ENCODE measurements at places on chromosomes 2 and 18.

DNA sequence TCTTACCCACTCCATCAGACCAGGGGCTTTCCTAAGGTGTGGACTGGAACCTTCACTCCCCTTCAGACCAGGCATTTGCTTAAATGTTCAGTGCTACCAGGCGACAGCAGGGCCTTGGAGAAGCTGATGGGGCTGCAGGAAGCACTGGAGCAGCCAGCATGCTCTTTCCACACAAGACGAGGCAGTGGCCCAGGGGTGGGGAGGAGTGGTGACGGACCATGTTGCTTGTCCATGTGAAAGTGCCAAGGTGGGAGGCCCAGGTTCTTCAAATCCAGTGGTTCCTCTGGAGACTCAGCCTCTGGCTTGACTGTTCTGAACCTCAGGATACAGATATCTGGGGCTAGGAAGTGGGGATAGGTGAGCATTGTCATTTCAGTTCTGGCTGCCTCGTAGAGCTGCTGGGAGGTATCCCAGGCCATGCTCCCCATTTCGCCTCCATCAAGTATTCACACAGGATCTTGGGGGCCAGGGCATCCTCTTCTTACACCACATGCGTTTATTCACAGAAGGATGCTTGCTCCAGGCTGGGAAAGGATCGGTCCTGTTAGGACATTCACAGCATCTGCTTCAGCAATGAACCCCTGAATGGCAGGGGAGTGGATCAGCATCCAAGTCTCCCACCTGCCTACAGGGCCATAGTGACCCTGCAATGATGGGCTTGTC is 62.2 kb downstream of the SFXN5 start:
- DNase-seq, result no peak

GRCh38 chr2:54012538-54013141 is 41.8 kb upstream of the PSME4 start:
- DNase-seq, result no peak

GRCh38 chr2:16375981-16376380 is 289.7 kb downstream of the CYRIA start:
- DNase-seq, result no peak

- DNase-seq, result no peak
These were observed 14.3 kb upstream of the PTH2R start for GRCh38 chr2:208392300-208392699.

GRCh38 chr2:136059036-136059472 is 58.9 kb downstream of the CXCR4 start:
- no peak for DNase-seq

- DNase-seq, result no peak
These were observed 89.8 kb upstream of the GRB14 start for GRCh38 chr2:164710837-164711765.

- no peak for DNase-seq
These were observed 95.0 kb upstream of the ZNF521 start for GRCh38 chr18:25446972-25447371.

DNA sequence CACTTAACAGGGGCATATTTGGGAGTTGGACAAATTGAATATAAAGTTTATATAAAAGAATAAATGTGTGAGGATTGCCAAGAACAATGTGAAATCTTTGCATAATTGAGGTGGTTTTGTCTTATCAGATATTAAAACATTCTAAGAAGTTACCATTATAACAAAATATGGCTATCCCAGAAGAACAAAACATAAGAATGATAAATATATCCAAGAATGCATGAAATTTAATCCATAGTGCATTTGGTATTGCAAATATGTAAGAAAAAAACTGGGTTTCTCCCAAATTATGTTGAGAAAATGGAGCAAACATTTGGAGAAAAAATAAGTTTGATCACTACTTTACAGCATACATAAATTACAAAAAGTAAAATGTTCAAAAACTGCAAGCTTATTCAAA is 562.4 kb downstream of the RNF144A start:
- no peak for DNase-seq

- no peak for DNase-seq
These were observed 1281.7 kb upstream of the CELF4 start for GRCh38 chr18:38847326-38847725.

GRCh38 chr2:152115952-152116351 is 17.1 kb upstream of the CACNB4 start:
- DNase-seq, result no peak

DNA sequence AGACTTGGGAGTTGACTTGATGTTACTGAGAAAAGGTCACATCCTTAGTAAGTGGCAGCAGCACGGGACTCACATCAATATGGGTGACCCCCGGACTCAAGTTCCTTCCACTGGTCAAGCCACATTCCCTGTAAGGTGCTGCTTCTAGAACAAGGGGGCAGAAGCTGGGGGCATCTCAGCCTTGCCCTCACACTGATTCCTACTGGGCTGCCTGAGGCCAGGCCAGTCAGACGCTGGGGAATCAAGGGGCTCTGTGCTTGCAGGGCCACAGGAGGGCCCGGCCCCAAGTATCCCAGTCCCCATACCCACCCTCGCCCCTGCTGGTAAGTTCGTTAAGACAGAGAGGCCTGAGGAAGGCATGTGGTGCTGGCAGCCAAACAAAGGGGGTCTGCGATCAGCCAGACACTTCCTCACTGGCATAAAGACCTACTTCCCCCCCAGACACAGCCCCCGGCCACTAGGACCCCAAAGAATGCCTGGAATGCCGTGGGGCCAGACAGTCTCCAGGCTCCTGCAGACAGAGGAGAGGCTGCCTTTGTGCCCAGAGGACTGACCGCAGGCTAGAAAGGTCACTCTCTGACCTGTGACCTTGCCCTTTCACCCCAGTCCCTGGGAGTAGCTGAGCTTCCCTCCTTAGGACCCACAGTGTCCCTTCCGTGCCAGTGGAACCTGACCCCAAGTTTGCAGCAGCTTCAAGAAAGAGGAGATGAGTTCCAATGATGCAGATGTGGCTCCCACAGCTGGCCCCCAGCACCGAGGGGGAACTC is 83.6 kb downstream of the HS1BP3 start:
- no peak for DNase-seq

GRCh38 chr18:76252880-76253279 is 242.2 kb downstream of the ZNF516 start:
- no peak for DNase-seq

DNA sequence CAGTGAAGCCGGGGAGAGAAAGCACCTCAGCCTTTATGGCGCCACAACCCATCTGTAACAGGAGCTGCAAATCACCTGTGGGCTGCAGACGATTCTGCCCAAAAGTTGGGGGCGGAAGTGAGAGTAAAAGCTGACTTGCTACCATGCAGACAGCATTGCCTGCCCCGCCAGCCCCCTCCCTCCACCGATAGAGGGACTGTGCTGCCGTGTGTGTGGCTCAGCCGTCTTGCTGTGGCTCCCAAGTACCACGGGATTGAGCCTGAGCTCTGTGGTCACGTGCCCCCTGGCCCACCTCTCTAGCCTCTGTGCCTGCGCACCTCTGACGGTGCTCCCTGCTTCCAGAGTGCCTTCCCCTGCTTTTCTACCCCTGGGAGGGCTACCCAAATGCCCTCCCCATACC is 79.6 kb downstream of the GLI2 start:
- DNase-seq, result no peak

DNA sequence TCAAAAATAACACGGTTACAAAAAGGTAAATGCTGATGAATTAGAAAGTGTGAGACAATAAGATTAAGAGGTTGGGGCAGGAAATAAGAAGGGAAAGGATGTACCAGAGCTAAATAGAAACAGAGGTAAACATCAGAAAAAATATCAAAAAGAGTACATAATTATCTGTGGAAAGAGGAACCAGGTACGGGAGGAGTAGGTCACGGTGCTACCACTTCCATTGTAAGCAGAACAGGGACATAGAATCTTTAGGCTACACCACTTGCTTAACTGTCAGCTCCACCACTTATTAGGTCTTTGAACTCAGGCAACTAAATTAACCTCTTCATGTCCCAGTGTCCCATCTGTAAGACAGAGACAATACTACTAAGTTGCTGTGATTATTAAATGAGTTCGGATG is 350.3 kb downstream of the LRATD1 start:
- DNase-seq, result no peak

GRCh38 chr2:142756430-142756829 is 121.0 kb upstream of the KYNU start:
- DNase-seq, result no peak

DNA sequence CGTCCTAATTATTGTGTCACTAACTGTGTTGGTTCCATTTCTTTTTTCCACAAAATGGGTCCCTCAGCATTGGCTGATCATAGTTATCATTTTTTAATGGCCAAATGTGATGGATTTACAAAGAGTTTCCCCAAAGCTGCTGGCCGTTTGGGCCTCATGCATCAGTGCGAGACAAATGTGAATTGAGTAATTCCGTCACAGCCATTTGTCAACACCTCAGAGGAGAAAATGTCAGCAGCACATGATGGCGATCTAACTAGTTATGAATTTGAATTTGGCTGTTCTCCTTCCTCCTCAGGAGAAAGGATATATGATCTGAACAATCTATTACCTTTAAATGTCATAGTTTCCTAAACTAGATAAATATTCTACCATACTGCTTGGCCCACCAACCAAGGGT is 54.9 kb upstream of the SP3 start:
- no peak for DNase-seq

- no peak for DNase-seq
These were observed 4.9 kb downstream of the KLHL30 start for GRCh38 chr2:238143239-238143951.

- DNase-seq, result no peak
These were observed 39.8 kb upstream of the ITPRID2 start for GRCh38 chr2:181851726-181852125.

DNA sequence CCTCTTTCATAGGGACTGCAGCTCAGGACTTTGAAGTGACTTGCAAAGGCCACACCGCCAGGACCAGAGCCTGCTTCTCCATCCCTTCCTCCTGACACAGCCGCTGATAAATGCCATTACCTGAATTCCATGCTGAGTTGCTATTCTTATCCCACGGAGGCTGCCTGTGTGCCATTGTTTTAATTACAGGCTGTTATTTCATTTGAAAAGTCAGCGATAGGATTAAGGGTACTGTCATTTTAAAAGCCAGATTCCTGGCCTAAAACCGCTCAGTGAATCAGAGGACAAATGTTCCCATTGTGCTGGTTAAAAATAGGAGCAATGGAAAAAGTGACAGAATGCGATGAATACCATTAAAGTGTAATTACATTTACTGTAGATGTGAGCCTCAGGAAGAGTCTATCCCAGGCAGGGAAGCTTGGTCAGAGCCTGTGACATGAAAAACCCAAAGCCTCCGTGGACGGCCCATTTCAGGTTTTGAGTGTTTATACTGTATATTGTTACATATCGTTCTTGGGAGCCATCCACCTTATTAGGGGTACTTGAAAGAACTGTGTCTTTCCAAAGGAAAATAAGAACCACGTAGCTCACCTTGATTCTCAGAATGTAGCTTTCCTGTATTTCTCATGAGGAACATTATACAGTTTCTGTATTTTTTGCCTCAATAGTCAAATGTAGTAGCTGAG is 41.3 kb downstream of the PDCL3 start:
- DNase-seq, result no peak

GRCh38 chr2:226845386-226846116 is 9.7 kb downstream of the RHBDD1 start:
- DNase-seq, result no peak

DNA sequence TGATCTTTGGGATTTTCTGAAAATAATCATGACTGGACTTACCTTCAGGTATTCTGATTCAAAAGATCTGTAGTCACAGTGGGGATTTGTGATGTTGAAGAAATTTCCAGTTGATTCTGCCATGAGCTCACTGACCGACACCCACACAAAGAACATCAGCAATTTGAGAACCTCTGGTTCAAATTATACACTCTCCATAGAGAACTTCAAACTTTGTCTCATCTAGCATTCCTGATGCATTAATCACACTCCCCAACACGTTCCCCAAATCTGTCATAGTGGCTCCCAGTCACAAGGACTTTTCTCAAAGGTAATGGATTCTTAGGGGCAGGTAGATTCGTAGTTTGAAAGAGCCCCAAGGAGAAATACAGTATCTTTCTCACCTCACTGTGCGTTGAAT is 584.3 kb downstream of the FBXO15 start:
- no peak for DNase-seq

GRCh38 chr18:25350489-25351251 is 1.3 kb downstream of the ZNF521 start:
- no peak for DNase-seq

- no peak for DNase-seq
These were observed 87.3 kb upstream of the RMDN2 start for GRCh38 chr2:37837628-37838328.

GRCh38 chr2:611519-611918 is 65.7 kb downstream of the TMEM18 start:
- no peak for DNase-seq

DNA sequence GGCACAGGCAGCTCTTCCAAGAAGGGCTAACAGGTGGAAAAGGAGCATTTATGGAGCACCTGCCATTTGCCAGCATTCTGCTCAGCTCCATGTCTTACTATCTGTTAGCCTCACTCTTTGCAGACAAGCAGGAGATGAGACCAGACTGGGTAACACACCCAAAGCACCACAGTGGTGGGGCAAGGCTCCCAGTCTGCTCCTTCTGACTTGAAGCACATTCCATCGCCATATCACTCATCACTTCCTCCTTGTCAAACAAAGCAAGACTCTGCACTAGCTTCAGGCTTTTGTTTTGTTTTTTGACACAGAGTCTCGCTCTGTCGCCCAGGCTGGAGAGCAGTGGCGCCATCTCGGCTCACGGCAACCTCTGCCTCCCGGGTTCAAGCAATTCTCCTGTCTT is 182.8 kb downstream of the MGAT5 start:
- DNase-seq, result no peak

DNA sequence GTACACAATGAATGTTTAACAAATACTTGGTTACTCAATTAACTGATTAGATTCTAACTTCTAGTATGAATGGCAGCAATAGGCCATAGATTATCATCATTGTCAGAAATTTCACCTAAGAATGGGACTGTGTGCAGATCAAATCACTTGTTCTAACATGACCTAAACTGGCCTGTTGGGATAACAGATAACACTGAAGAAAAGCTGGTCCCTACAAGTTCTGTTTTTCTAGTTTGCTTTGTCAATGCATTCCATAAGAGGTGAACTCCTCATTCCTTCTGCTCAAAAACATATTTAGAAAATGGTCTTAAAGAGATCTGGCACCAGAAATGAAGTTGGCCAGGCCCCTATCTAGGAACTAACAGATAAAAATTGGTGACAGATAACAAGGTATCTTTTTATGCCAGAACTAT is 175.4 kb downstream of the THADA start:
- no peak for DNase-seq

GRCh38 chr2:237141571-237142051 is 55.9 kb downstream of the COPS8 start:
- DNase-seq, result no peak

- DNase-seq, result no peak
These were observed 359.2 kb downstream of the TGIF1 start for GRCh38 chr18:3808985-3809780.

- DNase-seq, result peak; percentile 4
These were observed 6.9 kb upstream of the FLACC1 start for GRCh38 chr2:201363857-201364560.

- DNase-seq, result no peak
These were observed 9.1 kb upstream of the B3GNT7 start for GRCh38 chr2:231386446-231386845.

Data from stimulated activated CD8-positive, alpha-beta memory T cell treated with anti-CD3 and anti-CD28 coated beads, Interleukin-2, amount 100 ng/mL, for 1 hour (primary cell).